ENCODE measurements at places on chromosomes 11 and 22. TPM values are rescaled to one million over a fixed set of nuclear protein-coding genes. Genes with fewer than 3 reads are reported as not detected.

- no peak overlapping the region for H3K4me3 ChIP-seq
- no peaks in the 10 kb centered on the region for H3K36me3 ChIP-seq
- no peak for DNase-seq
These were observed 1107.6 kb downstream of the BRD1 start for GRCh38 chr22:48719978-48720661.

DNA sequence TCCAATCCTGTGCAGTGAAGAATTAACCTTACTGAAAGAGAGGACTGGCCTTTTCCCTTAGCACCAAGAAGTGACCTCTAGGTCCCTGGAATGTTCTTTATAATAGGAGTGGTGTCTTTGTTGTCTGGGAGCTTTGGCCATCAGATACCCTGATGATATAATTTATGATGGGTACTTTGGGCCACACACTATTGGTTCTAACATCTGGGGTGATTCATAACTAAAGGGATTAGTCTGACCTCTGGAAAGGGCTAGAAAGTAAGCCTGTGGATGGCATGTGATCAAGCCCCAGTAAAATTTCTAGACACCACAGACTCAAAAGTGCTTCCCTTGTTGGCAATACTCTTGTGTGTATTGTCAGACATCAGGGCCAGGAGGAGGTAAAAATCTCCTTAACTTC, 891.2 kb downstream of the KCNA4 start:
- H3K4me3 ChIP-seq: no peak overlapping the region
- H3K27ac ChIP-seq: no peak overlapping the region
- H3K4me1 ChIP-seq: no peaks in the 10 kb centered on the region
- H3K27me3 ChIP-seq: no peaks in the 10 kb centered on the region

- H3K4me3 ChIP-seq: no peak overlapping the region
- H3K27ac ChIP-seq: no peak overlapping the region
- H3K4me1 ChIP-seq: peaks cover 8% of the 10 kb centered on the region
- no peak for DNase-seq
- no peaks in the 10 kb centered on the region for H3K27me3 ChIP-seq
These were observed 15.8 kb downstream of the THAP12 start for GRCh38 chr11:76365038-76365679.

DNA sequence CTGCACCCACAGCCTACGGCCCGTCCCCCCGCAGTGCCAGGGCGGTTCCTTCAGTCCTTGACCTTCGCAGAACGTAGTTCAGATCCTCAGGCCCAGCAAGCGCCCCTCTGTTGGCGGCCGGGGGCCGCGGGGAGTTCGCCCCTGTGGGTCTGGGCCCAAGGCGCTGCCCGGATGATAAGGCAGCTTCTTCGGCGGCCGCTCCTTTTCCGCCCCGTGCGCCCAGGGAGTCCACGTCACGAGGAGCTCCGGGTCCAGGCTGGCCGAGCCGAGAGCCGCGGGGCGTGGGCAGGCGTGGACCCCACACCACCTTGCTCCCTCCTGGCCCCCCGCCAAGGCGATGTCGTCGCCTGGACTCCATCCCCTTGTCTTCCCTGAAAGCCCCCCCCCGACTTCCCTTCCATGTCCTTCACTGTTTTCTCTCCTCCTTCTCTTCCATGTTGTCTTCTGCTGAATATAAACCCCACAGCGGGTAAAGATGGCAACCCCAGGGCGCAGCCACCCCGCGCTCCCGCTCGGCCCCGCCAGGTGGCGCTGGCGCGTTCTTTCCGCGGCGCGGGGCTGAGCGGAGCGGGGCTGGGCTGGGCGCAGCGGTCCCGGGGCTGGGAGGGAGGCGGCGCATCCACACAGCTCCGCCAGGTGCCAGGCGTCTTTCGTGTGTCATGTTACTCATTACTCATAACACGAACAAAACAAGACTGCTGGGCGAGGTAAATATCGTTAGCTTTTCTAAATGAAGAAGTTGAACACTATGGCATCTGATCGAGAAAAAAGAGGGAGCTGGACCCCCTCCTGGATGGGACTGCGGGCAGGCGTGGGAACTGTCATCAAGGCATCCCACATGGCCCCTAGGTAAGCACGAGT, 321.0 kb downstream of the NTM start:
- H3K4me1 ChIP-seq: peaks cover 5% of the 10 kb centered on the region
- no peak overlapping the region for H3K27ac ChIP-seq
- peak; percentile 11 for DNase-seq
- H3K4me3 ChIP-seq: no peak overlapping the region
- no peaks in the 10 kb centered on the region for H3K36me3 ChIP-seq
- peaks cover 6% of the 10 kb centered on the region for H3K27me3 ChIP-seq

PAMR1 gene
- not detected for total RNA-seq

DNA sequence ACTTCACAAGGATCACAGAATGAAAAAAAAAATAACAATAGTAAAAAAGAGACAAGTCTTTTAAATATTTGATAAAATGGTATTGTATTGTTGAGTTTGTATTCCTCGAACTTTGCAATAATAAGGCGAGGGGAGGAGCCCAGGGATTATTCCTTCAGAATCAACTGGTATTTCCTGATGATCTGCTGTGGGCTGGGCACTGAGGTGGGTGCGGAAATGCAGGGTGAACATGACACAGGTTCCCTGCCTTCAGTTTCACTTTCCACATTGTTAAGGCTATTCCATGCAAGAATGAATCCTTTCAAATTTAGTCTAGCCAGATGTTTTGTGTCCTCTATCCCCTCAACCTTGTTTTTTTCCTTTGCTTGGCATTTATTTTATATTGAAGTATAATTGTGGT, 2.1 kb upstream of the EIF3M start:
- H3K36me3 ChIP-seq: peaks cover 16% of the 10 kb centered on the region
- no peak overlapping the region for H3K4me3 ChIP-seq
- H3K27ac ChIP-seq: no peak overlapping the region
- H3K4me1 ChIP-seq: peaks cover 27% of the 10 kb centered on the region
